ENCODE measurements at places on chromosomes 3 and 15.

DNA sequence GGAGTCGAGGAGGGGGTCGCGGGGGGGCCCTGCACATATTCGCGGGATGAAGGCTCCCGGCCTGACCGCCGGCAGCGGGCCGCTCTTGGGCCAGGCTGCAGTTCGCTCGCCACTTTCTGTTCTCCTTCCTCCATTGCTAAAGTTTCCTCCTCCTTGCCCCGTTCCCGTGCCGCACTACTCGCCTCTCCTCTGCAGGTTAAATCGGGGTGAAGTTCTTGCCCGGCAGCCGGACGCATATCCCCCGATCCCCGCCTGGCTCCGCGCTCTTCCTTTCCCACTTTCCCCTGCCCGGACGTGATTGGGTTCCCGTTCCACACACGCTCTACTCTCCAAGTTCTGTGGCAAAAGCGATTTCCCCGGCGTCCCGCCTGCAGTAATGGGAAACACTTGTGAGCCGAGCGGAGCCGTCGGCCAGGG, 556 bp downstream of the CRYBG3 start:
- peak; percentile 11 for DNase-seq

GRCh38 chr3:141052201-141053069, 1.3 kb downstream of the SPSB4 start:
- DNase-seq, result no peak

DNA sequence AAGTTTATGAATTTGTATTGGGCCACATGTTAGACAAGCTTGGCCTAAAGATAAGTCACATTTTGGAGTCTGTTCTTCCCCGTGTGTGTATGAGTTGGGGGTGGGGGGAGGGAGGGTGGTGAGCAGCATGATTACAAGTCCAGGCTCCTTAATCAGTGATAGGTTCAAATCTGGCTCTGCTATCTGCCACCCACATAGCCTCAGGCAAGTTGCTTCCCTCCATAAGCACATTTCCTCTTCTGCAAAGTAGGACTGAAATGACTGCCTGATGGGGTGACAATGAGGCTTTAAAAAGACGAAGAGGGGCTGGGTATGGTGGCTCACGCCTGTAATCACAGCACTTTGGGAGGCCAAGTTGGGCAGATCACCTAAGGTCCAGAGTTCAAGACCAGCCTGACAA, 1.1 kb upstream of the SPATA12 start:
- DNase-seq, result no peak

- no peak for DNase-seq
Observed at GRCh38 chr3:36393563-36393962, 13.3 kb downstream of the STAC start.

GRCh38 chr3:63338351-63338750, 60.2 kb downstream of the SYNPR start:
- no peak for DNase-seq

DNA sequence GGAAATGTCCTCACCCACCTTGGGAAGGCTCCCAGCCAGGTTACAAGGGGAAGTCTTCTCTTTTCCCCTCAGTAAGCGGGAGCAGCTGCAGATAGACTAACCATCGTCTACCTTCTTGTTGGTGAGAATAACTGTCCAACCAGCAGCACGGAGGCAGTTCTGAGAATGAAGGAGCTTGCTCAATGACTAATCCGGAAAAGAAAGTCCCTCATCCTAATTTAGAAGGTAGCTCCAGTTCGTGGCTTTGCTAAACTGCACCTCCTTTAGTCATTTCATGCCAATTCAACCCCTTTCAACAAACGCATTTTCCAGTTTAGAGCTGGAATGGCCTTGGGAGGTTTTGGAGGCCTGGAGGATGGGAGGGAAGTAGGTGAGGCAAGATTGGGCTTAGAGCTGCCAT, 527.4 kb upstream of the PROK2 start:
- DNase-seq, result no peak

- DNase-seq, result no peak
Observed at GRCh38 chr3:143526011-143526545, 322.2 kb downstream of the SLC9A9 start.

GRCh38 chr3:52845157-52845556, 10.3 kb upstream of the MUSTN1 start:
- DNase-seq, result no peak

DNA sequence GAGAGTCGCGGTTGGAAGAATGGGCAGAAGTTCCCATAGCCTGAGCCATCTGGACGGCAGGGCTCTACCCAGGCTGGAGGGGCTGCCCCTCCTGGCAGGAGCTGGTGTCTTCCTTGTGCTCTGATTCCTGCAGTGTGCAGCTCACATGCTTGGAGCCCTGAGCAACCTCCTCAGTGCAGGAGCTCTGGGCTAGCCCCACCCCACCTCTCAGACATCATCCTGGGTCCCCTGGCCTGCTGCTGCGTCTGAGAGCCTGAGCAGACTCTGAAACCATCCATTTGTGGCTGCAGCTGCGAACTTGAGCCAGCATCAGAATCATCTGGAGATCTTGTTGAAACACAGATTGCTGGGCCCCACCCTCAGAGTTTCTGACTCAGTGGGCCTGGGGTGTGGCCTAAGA, 42.8 kb downstream of the POMGNT2 start:
- no peak for DNase-seq

DNA sequence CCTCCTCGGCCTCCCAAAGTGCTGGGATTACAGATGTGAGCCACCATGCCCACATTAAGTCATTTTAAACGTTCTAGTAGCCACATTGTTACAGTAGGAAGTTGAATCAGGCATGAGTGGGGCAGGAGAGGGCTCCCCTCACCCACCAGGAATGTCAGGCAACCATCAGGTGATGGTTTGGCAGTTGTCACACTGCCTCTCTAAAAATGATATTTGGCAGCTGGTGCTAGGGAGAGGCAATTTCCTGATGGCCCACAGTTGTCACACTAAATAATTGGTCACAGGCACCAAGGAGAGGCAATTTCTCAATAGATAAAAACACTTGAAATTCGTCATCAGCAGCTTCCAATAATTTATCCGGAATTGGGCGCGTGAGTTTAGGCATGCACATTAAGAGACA, 79.2 kb upstream of the ABHD2 start:
- DNase-seq, result no peak

GRCh38 chr15:99961011-99961441, 227.8 kb upstream of the LYSMD4 start:
- DNase-seq, result no peak

DNA sequence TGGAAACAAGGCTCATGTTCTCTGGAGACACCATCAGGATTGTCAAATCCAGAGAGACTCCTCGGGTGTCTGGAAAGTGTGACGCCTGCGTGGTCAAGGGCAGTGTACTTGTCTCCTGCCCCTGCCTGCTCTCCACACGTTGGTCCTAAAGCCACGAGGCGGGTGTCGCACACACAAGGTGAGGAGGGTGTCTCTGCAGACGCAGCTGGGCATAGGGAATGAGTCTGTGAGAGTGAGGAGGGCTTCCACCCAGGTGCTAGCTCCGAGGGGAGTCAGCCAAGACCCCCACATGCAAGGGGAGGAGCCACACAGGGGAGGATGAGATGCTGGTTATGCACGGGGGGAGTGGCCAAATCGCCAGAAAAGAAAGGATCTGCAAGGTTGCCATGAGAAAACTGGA, 27.9 kb upstream of the OCA2 start:
- DNase-seq, result no peak

GRCh38 chr3:37071921-37072320, 78.6 kb downstream of the MLH1 start:
- DNase-seq, result peak; percentile 6

- no peak for DNase-seq
Observed at GRCh38 chr3:12992629-12993516, 80.4 kb downstream of the IQSEC1 start.

DNA sequence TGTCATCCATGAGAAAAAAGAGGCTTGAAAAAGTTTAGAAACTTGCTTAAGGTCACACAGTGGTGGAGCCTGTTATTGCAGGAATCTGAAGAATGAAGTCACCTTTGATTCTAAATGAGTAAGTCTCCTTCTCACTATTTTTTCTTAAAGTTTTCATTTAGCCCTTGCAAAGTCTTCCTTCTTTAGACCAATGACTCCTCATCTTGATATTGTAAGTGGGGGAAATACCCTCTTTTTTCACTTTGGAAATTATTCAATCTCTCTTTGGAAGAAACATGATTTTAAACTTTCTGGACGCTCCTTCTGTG, 787 bp upstream of the SLMAP start:
- peak; percentile 32 for DNase-seq

- DNase-seq, result no peak
Observed at GRCh38 chr15:39610665-39611064, 29.8 kb downstream of the THBS1 start.

- DNase-seq, result no peak
Observed at GRCh38 chr3:100992231-100993012, 799 bp downstream of the ABI3BP start.

DNA sequence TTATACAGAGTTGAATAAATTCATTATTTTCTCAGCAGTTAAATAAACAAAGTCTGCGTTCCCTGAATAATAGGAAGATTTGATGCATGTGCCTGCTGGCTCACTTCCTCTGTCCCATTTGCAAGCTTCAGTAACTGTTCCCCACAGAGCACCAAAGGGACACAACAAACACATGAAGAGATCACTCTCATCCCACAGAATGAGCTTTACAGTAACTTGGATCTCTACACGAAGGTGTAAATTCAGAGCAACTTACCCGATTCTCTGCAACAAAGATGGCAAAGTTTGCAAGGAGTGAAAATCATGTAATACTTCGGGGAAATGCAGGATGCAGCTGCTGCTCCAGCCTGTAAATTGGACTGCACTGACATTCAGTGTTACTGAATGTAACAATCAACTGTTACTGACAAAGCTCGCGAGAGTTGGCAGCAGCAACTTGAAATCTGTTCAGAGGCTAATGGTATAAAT, at the start of gene BCHE:
BCHE (minus strand) TSS at position 366 of the 468 bp plus-strand sequence. CDS start 6,390 bp downstream, outside the sequence.
- peak; percentile 80 for DNase-seq

DNA sequence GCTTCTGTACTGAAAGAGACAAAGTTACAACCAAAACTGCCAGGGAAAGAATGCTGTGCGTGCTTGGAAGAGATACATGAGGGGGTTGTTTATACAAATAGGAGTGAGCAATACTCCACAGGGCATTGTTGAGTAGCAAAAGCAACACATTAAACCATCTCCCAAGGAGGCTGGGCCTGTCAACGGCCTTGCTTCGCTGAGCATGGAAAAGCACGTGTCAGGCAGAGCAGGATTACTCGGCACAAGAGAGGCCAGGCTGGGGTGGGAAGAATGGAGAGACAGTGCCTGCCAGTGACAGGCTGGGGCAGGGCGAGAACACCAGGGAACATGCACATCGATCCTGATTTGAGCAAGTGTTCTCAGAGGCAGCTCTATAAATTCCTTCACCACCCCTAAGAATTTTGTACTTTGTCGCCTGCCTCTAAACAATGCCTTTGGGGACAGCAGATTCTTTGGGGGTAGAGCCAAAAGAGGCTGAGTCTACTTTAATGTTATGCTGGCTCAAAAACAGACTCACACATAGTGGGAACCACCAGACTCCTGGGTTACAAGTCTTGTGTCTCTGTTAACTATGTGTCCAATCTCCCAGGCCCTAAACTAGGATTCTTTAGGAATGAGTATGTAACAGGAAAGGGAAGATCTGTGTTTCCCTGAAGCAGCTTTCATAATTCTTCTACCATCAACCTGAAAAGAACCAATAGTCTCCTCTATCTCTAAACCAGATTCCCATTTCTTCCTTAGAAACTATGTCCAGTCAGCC, 67.2 kb downstream of the LIPC start:
- DNase-seq, result peak; percentile 86

DNA sequence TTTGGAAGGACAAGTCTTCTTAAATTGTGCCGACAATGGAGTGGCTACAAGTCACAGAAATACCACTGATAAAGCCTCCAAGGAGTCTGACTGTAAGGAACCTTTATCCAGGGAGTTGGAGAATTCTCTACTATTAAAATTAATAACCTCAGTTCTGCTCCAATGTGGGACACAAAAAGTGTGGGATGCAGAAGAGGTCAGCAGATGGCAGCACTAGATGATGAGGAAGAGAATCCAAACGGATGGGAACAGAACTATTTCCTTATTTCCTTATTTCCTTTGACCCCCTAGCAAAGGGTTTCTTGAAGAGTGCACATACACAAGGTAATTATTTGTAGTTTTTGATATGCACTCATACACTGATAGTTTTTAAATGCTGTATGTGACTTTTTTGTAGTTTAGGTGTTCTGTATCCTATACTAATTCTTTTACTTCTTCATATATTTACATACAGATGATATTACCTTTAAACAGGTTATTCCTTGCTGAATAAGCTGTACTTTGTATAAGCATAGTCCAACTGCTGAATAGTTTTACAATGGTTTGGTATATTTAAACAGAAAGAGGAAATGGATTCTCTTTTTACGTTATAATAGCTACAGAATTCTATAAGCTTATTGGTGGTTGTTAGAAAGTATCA, 25.6 kb upstream of the NLGN1 start:
- DNase-seq, result peak; percentile 55

GRCh38 chr3:45582430-45582829, 12.1 kb upstream of the LIMD1 start:
- DNase-seq, result no peak

- no peak for DNase-seq
Observed at GRCh38 chr3:61580982-61581643, 19.7 kb downstream of the PTPRG start.

DNA sequence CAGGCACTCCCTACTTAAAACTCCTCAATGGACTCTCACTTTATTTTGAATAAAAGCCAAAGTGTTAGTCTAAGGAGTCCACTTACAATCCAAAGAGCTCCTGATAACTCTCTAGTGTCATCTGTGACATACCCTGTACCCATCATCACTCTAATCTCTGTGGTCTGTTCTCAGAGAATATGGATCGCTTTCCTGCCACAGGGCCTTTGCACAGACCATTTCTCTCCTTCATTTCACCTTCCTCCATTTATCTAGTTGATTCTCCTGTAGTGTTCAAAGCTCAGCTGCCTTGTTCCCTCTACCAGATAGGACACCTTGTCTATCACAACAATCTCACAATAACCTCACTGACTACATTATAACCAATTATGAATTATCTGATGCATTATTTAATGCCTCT, 185.4 kb upstream of the KBTBD8 start:
- no peak for DNase-seq

DNA sequence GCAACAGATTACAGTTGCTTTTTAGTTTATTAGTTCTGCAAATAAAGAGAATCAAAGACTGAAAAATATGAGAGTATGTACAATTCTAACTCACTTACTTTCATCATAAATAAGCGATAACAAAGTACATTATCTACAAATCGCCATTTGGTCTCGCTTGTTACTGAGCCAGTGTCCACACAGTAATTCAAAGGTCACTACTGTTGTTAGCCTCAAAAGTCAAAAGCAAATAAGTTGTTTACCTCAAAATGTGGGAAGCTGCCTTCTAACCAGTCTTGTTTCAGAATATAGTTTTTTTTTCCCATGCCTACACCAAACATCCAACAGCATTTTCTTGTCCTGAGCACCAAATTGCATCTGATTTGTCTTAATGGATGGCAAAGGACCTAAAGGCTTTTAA, 127.4 kb upstream of the FAM3D start:
- DNase-seq, result no peak

DNA sequence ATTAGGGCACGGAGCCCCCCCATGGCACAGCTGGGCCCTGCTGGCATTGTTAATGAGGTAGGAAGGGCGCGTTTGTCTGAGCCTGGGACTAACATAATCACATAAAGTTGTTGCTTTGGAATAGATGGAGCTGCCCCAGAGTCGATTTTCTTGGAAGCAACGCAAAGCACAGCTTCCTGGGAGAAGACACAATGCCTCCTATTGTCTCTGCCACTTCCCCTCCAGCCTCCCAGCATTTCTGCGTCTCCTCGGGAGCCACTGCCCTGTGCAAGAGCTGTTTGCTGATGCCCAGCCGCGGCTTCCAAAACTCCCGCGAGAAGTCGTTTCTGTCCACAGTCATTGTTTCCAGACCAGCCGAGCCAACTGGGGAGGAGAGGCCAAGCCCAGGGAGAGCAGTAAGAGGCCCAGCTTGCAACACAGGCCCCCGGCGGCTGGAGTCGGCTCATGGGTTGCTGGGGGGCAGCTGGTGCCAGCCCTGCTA, 18.1 kb upstream of the ALDH1A3 start:
- DNase-seq, result no peak
